ENCODE measurements at places on chromosomes 7 and 10.
A peak's percentile ranks its signal among the peaks of the same experiment; 100 is the strongest.

- peak; percentile 94 for DNase-seq
Observed at GRCh38 chr7:90401989-90402388, 1.3 kb upstream of the CLDN12 start.

DNA sequence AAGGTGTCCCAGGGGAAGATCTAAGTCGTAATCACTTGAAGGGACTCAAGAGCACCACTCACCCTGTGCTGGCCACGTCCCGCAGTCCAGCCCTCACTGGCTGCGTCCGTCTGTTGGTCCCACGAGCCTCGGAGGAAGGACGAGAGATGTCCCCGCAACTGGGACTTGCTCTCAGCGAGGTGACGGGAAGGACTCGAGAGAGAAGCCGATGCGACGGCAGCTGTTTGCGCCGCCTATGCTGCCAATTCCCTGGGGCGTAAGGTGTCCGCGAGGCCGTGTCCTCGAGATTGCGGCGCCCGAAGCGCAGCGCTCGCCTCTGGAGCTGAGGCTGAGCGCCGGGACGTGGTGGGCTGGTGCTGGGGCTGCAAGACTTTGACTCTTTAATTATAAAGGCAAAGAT is 100.6 kb upstream of the SEMA3E start:
- no peak for DNase-seq

- DNase-seq: no peak
Observed at GRCh38 chr7:13832346-13832745, 157.1 kb downstream of the ETV1 start.

GRCh38 chr7:6209340-6209739 is 63.1 kb downstream of the CYTH3 start:
- DNase-seq: no peak

DNA sequence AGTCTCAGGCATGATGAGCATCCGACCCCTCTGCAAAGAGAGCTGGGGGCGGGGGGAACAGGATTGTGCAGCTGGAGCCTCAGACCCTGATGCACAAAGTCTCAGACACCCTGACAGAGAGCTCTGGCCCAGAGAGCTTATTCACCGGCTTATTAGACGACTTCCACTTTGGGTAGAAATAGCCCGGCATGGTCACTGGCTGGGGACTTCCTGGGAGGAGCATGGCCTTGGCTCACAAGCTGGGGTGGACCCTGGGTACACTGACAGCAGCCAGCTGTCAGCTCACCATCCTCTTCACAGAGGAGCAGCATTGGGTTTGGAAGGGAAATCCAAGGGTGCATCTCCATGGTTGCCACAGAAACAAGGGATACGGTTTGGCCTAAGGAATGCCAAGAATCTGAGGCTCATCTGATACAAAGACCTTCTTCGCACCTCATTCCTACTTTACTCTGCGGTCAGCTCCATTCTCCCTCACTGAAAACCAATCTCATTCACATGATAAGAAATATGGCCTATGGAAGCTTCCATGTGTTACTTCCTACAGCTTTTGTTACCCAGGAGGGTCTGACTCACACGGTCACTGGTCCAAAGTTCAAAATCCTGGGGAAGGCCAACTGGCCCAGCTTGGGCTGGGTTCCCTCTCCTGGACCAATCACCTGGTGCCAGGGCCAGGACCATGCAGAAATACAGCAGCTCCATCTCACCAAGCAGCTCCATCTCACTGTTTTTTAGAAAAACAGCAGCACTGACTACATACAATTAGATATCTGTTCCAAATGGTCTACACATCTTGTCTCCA is 25.1 kb downstream of the ZNF467 start:
- no peak for DNase-seq

DNA sequence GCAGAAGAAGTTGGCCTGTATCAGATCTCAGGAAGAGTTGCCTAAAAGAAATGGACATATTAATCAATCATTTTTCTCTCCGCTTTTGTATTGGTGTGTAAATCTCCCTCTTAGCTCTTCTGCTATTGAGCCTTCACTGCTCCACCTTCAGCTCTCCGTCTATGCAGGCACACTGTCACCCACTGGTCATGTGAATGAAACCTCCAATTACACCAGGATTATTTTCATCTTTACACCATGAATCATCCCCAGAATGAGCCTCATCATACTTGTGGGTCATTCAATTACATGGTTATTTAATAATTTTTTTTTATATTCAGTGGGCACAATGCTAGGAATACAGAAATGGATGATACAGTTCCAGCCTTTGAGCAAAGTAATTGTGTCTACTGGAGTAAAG is 92.6 kb downstream of the LRRC4 start:
- no peak for DNase-seq

DNA sequence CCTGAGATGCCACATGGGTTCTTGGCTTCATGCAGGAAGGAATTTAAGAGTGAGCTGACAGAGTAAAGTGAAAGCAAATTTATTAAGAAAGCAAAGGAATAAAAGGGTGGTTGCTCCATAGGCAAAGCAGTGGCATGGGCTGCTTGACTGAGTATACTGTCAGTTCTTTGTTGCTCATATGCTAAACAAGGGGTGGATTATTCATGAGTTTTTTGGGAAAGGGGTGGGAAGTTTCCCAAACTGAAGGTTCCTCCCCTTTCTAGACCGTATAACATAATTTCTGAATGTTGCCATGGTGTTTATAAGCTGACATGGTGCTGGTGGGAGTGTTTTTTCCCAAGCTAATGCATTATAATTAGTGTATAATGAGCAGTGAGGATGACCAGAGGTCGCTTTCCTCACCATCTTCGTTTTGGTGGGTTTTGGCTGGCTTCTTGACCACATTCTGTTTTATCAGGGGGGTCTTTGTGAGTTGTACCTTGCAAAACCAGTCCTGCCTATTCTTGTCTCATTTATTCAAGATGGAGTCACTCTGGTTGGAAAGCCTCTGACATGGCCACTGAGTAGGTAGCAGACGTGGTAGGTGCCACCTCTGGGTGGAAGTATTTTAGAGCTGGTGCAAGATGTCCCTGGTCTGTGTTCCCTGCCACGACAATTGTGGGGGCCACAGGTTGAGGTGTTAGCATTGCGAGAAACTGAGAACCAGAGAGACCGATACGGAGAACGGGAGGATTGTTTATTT is 107.5 kb upstream of the SDK1 start:
- no peak for DNase-seq

DNA sequence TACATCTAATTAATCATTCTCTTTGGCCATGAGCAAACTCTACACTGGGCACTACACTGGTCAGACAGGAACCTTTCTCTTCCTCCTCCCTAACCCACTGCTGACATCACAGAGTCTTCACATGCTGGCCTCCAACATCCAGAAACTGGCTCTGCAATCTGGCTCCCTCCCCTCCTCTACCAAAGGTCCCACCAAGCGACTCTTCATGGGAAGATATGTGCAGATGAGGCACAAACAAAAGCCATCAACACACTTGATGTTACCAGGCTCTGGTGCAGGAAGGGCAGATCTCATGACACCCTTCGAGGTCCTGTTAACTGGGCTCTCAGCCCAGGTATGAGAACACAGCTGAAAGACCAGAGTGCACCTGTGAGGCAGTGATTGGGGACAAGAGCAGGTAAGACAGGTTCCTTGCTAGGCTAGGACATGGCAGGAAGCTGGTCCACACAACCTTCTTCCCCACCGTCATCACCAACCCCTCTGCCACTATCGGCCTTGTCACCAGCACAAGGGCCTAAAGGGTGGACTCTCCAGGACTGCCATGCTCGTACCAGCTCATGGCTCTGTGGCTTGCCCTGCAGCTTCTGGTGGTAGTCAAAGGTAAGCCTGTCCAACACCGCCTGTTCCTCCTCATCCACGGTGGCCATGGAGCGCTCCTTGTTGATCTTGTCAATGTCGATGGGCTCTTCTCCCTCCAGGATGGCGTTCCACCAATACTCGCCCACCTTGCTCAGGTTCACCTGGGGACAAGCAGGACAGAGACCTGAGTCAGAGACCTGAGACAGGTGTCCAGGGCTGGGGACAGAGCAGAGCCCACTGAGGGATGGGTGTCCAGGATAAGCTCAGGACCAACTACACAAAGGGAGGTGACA is 66.6 kb upstream of the CAMK2B start:
- DNase-seq: no peak

GRCh38 chr10:78255796-78256638 is 222.4 kb downstream of the RPS24 start:
- no peak for DNase-seq

- no peak for DNase-seq
Observed at GRCh38 chr7:36372156-36372555, 17.5 kb upstream of the ANLN start.

DNA sequence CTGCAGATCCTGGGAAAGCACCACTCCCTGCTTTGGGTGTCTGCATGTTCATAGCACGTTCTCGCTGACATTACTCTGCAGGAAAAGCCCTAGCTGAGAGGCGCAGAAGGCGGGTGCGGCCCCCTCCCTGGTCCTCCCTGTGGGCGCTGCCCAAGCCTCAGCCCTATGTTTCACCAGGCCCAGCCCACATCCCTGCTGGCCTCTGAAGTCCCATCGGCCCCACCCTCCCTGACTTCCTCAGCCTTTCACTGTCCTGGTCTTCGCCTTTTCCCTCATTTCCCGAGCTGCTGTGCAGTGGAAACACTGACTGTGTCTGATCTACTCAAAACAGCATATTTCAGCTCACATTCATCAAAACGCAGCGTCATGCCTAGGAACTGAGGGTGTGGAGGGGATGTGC is 36.3 kb upstream of the DIP2C start:
- DNase-seq: no peak

GRCh38 chr7:50629238-50629901 is 64.2 kb upstream of the DDC start:
- DNase-seq: no peak

DNA sequence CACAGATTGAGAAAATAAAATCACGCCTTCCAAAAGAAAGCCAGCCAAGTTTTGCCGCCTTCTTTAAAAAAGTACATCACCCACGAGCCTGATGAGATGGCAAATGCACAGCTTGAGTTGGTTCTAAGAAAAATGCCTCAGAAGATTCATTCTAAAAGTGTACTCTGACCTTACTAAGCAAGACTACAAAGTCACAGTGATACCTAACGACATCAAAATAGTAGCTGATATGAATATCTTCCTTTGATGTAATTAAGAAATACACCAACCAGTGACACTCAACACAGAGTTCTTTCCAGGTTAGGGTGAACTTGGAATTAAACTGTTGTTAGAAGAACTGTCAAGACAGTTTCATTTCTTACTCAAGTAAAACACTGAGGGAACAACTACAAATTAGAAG is 78.0 kb upstream of the AMPH start:
- DNase-seq: no peak

- no peak for DNase-seq
Observed at GRCh38 chr7:101557421-101557820, 71.7 kb downstream of the MYL10 start.

GRCh38 chr7:106871793-106872571 is 6.9 kb downstream of the PIK3CG start:
- DNase-seq: no peak

- no peak for DNase-seq
Observed at GRCh38 chr7:25557930-25558329, 329.6 kb upstream of the NPVF start.

GRCh38 chr7:130277763-130278643 is 11.3 kb downstream of the CPA2 start:
- DNase-seq: peak; percentile 64

- no peak for DNase-seq
Observed at GRCh38 chr7:2009541-2010001, 223.2 kb downstream of the MAD1L1 start.

DNA sequence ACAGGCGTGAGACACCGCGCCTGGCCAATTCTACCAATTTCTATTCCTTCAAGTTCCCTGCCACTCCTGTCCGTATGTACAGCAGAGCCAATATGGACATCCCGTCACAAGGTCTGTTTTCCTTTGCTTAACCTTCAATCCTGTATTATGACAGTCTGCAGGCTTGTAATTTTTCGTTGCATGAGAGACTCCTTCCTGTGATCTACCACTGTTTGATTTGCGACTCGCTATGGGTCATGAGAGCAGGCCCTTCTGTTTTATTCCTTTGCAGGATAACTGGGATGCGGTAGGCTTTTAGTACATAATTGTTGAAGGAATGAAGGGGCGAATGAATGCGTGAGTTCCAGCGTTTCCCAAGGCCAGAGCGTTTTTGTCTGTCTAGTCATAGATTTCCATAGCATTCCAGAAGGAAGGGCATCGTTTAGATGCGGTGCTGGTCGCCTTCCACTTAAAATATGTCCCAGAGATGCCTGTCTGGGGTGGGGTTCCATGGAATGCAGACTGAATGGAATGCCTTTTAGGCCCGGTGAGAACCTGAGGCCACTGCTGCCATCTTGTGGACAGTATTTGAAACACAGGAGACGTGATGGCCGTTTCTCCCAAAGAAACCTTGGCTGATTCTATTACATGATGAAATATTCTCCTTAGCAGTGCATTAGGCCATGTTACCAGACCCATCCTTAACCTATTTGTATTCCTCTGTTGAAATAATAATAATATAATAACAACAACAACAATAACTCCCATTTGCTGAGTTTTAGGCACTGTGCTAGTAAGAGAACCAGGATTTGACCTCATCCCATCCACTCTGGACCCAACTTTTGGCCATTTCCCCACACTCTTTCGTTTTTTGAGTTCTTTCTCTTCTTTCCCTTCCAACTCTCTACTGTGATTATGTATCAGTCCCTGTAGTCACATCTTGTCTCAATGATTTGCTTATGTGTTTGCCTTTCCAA is 193.2 kb downstream of the MYOF start:
- DNase-seq: peak; percentile 59

- no peak for DNase-seq
Observed at GRCh38 chr7:133293384-133294160, 40.7 kb downstream of the EXOC4 start.

DNA sequence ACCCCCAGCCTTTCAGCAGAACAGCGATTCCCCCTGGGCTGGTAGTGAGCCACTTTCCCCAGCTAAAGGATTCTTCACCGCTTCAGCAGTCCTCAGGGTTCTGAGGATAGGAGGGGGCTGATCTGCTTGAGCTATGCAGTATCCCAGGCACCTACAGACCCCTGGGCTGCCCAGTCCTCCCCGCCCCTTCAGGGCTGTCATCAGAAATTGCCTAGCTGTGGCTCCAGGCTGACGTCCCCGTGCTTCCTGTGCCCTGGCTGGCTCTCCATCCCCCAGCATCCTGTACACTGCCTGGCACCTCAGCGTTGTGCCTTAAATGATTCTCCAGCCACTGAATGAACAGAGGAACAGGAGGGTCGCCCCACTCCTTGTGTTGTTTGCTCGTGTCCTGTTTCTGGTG is 38.4 kb upstream of the CDH23 start:
- DNase-seq: no peak

GRCh38 chr7:100563809-100564400 is 9.8 kb downstream of the SAP25 start:
- peak; percentile 60 for DNase-seq

DNA sequence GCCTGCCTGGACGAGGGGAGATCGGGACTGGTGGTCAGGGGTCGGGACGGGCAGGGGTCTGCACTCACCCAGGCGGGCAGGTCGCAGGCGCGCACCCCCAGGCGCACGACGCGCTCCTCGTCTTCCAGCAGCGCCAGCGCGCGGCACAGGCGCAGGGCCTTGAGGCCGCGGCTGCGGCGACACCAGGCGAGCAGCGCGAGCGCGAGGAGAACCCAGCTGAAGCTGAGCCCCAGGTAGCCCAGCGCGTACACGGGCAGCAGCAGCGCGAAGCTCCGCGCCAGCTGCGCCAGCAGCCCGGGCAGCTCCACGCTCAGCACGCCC is 328 bp downstream of the ESYT2 start:
- DNase-seq: peak; percentile 35

Measured in NCI-H1694 (cell line).